ENCODE measurements at places on chromosomes 7 and 10. TPM values are rescaled to one million over a fixed set of nuclear protein-coding genes. Genes with fewer than 3 reads are reported as not detected.

LRRC4 gene
- total RNA-seq = not detected

PRF1 gene
- total RNA-seq = 107 TPM

ANKRD2 gene
- total RNA-seq = not detected

DNA sequence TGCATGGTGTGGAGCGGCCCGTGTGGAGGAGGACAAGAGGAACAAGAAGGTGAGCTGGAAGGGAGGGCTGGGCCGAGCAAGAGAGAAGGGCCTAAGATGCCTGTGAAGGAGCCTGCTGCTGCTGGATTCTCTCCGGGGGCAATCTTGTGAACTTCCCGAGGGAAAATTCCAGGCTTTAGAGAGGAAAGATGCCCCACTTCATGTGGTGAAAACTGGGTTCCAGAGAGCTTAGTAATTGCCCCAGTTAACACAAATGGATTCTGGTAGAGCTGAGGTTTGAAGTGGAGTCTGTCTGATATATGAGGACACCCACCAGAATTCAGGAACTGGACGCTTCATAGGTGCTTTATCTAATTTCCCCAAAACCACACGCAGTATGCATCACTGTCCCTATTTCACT lies 114.1 kb upstream of the ZMIZ1 start:
- no peak overlapping the region for H3K4me3 ChIP-seq
- H3K27me3 ChIP-seq = no peaks in the 10 kb centered on the region
- no peak overlapping the region for H3K27ac ChIP-seq

DNA sequence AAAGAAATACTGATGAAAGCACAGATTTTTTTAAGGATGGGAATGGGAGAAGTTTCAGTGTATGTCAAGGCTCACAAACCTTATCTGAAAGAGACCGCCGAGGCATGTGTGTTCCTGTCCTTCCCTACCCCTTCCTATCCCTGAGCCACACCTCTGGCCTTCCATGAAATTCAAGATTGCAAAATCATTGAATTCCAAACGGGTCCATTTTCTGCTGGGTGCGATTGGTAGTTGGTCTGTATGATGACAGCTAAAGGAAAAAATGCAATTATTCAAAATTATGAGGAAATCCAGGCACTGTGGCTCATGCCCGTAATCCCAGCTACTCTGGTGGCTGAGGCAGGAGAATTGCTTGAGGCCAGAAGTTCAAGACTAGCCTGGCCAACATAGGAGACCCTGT lies 170.1 kb downstream of the ARHGAP12 start:
- no peak overlapping the region for H3K27ac ChIP-seq
- H3K4me1 ChIP-seq = peaks cover 17% of the 10 kb centered on the region
- H3K36me3 ChIP-seq = no peaks in the 10 kb centered on the region
- H3K27me3 ChIP-seq = no peaks in the 10 kb centered on the region
- H3K4me3 ChIP-seq = no peak overlapping the region

DNA sequence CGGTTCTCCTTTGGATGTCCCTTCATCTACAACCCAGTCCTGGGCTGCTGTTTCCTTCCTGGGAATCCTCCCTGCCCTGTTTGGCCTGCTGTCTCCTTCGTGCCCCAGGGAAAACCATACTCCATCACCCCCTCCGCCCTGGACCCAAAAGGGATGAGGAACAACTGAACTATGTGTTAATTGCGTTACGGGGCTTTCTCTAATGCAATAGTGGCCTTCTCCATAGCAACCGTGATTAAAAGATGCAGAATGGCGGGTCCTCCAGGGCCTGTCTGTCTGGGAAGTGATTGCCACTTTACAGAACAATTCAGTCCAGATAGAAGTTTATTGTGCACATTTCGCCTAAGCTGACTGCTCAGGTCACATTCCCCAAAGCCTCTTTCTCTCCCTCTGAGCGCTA lies 112.0 kb upstream of the FGFR2 start:
- H3K27me3 ChIP-seq = peaks cover 6% of the 10 kb centered on the region
- no peak overlapping the region for H3K27ac ChIP-seq
- H3K36me3 ChIP-seq = no peaks in the 10 kb centered on the region
- no peak overlapping the region for H3K4me3 ChIP-seq
- H3K4me1 ChIP-seq = no peaks in the 10 kb centered on the region

- H3K4me1 ChIP-seq = no peaks in the 10 kb centered on the region
- no peak overlapping the region for H3K4me3 ChIP-seq
- H3K36me3 ChIP-seq = no peaks in the 10 kb centered on the region
- no peak for DNase-seq
These were observed 2.0 kb upstream of the PLCE1 start for GRCh38 chr10:93991596-93992284.

DNA sequence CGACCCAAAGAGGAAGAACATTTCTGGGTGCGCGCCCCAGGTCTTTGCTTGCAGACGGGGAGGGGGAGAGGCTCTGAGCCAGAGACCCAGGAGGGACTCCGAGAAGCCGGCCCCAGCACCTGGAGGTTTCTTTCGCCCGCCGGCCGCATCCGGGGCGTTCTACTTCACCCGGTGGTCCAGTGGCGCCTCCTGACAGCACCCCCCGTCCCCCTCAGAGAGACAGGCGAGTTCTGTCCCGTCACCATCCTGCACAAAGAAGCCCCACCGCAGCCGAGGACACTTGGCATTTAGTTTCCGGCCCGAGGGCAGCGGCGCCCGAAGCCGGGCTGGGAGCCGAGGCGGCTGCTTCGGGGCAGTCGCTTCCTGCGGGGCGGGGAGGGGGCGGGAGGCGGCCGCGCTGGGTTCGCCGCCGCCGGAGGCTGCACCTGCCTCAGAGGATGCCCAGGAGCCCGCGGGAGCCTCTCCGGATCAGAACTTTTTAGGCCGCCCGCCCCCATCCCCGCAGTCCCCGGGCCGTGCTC lies at the start of gene TMEM178B:
TMEM178B (plus strand) TSS at position 424 of the 521 bp plus-strand sequence.
- peaks cover 13% of the 10 kb centered on the region for H3K4me1 ChIP-seq
- no peak within 1 kb of the TSS for H3K27ac ChIP-seq
- peak within 1 kb of the TSS; percentile 61 for H3K4me3 ChIP-seq
- peak; percentile 51 for DNase-seq
